Panc1 (cell line): ENCODE measurements at places on chromosomes 2 and 18.

- no peaks in the 10 kb centered on the region for H3K27me3 ChIP-seq
- no peak overlapping the region for H3K4me3 ChIP-seq
- no peaks in the 10 kb centered on the region for H3K36me3 ChIP-seq
Measured at GRCh38 chr2:19185086-19185485, 173.3 kb downstream of the OSR1 start.

DNA sequence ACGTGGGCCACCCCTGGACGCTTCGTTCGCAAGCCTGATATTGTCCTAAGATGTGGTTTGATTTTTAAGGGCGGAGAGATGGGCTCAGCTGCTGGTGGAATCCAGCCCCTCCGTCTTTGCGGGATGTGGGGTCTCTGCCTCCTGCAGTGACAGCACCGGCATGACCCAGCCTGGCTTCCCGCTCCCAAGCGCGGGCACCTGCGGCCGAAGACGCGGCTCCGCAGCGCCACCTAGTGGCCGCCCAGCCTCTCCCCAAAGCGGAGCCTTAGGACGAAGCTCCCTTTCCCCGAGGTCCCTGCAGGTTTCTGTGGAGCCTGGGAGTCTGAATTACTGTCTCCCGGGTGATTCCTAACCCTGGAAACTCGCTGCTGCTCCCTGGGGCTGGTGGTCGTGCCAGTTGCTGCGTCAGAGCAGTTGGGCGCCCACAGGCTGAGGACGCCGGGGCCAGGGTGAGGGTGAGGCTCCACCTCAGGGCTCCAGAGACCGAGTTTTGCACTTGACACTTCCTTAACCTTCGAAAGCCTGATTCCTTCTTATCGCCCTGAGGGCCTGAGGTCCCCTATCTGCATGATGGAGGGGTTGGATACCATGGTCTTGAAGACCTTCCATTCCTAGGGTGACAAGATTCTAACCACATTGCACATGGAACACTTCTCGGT lies 137.5 kb downstream of the TPO start:
- no peaks in the 10 kb centered on the region for H3K27me3 ChIP-seq
- peaks cover 27% of the 10 kb centered on the region for H3K4me1 ChIP-seq
- H3K4me3 ChIP-seq = no peak overlapping the region
- DNase-seq = no peak
- peak overlapping the region; percentile 83 for H3K27ac ChIP-seq
- H3K36me3 ChIP-seq = no peaks in the 10 kb centered on the region

- H3K27me3 ChIP-seq = no peaks in the 10 kb centered on the region
- no peak overlapping the region for H3K4me3 ChIP-seq
- no peak for DNase-seq
- H3K36me3 ChIP-seq = no peaks in the 10 kb centered on the region
- H3K4me1 ChIP-seq = no peaks in the 10 kb centered on the region
Measured at GRCh38 chr2:4992226-4992625, 700.0 kb upstream of the SOX11 start.

GRCh38 chr2:31275976-31276375 lies 42.0 kb downstream of the EHD3 start:
- no peaks in the 10 kb centered on the region for H3K36me3 ChIP-seq
- H3K4me1 ChIP-seq = no peaks in the 10 kb centered on the region
- H3K4me3 ChIP-seq = no peak overlapping the region
- H3K27me3 ChIP-seq = 0 out of 2 replicates have a peak, but pooled peaks cover 2% of the 10 kb centered on the region
- DNase-seq = no peak

- no peaks in the 10 kb centered on the region for H3K36me3 ChIP-seq
Measured at GRCh38 chr2:178899656-178900055, 92.4 kb upstream of the TTN start.

DNA sequence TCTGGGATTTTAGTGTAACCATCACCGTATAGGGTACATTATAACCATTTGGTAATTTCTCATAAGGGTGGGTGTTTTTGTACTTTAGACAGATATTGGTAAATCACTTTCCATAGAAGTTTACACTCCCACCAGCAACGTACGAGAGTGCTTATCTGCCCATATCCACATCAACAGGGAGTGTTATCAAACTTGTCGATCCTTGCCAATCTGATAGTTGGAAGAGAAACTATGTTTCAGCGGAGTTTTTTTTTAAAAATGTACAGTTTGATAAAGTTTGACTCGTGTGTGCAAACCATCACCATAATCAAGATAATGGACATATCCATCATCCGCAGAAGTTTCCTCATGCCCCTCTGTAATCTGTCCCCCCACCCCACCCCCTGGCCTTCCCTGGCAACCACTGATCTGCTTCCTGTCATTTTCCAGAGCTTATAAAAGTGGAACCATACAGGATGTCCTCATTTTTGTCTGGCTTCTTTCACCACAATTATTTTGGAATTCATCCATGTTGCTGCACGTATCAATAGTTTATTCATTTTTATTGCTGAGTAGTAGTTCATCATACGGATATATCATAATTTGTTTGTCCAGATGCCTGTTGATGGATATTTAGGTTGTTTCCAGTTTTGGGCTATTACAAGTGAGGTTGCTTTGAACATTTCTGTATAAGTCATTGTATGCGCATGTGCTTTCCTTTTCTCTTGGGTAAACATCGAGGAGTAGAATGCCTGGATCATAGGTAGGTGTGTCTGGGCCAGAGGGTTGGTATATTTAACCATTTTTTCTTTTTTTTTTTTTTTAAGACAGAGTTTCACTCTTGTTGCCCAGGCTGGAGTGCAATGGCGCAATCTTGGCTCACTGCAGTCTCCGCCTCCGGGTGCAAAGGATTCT lies 18.6 kb downstream of the GLI2 start:
- DNase-seq = no peak
- H3K27me3 ChIP-seq = no peaks in the 10 kb centered on the region
- H3K4me1 ChIP-seq = peaks cover 9% of the 10 kb centered on the region; the same call in 1 of the 2 replicates
- H3K4me3 ChIP-seq = no peak overlapping the region

DNA sequence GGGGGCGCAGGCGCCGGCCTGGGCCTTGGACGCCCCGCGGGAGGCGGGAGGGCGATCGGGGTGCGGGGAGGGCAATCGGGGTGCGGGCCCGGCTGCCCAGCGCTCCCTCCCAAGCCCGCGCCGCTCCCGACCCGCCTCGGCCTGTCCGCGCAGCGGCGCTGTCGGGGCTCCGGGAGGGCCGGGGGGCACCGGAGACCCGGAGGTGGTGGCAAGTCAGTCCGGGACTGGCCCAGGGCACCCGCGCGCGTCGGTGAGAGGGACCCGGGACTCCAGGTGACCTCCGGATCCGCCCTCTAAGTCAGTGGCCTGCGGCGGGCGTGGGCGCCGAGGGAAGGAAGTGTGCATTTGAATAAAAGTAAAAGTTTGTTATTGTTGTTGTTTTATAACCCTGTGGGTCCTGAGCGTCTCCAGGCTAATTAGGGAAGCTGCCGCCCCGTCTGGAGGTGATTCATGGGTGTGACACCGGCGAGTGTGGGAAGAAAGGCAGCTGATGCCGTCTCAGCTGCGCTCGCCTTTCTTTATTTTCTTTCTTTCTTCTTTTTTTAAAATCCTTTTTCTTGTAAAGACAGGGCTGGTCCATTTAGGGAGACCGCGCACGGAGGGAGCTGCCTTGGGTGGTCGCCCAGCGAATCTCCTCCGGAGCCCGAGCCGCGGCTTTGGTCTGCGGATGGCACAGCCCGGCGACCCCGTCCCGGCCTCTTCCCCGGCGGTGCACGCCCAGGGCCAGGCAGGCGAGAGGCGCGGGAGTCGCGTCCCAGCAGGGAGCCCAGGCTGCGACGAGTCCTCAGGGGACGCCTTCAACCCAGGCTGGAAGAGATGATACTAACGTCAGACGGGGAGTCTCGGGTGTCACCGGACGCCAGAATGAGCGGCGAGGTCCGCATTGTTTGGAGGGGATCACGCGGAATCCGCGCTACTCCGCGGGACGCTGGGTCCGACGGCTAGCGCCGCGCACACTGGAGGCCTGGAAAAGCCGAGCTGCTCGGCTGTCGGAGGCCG lies 627 bp upstream of the CRACDL start:
- H3K4me3 ChIP-seq = peak overlapping the region; percentile 32
- H3K27ac ChIP-seq = no peak overlapping the region
- H3K27me3 ChIP-seq = peaks cover 15% of the 10 kb centered on the region

- H3K27me3 ChIP-seq = peaks cover under 1% of the 10 kb centered on the region; the same call in 1 of the 2 replicates
- H3K4me3 ChIP-seq = no peak overlapping the region
- H3K36me3 ChIP-seq = no peaks in the 10 kb centered on the region
- no peak for DNase-seq
- H3K27ac ChIP-seq = no peak overlapping the region
Measured at GRCh38 chr2:98833172-98833916, 102.4 kb upstream of the MGAT4A start.

DNA sequence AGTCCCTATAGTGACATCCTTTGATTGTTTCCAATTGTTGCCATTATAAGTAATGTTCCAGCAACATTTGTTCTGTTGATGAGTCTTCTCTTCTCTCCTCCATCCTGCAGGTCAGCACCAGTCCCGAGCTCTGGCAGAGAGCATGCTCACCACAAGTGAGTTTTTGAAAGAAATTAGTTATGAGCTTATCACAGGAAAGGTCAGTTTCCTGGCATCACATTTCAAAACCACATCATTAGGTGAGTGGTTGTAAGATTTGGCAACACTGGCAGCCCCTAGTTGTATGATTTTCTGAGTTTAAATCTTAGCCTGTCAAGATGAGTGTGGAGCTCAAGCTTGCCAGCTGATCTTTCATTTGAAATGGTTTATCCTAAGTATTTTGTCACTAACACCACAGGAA lies 149.6 kb downstream of the ESCO1 start:
- no peak for DNase-seq
- H3K27ac ChIP-seq = no peak overlapping the region
- H3K4me3 ChIP-seq = no peak overlapping the region
- H3K36me3 ChIP-seq = no peaks in the 10 kb centered on the region
- no peaks in the 10 kb centered on the region for H3K27me3 ChIP-seq

DNA sequence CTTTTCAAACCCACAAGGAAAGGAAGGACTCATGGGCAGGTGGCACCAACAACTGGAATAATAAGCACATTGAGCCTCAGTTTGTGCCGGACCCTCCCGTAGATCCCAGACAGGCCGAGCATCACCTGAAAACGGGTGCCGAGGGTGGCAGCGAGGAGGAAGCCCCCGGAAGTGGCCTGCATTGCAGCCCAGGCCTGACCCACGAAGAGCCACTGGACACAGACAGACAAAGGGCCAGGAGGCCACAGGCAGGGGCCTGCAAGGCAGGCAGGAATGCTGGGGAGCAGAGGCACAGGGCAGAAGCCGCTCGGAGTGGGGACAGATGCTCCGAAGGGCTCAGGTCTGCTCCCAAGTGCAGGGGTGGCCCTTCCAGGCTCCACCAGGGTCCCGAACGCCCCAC lies 31.7 kb downstream of the MTERF4 start:
- H3K36me3 ChIP-seq = no peaks in the 10 kb centered on the region
- H3K27me3 ChIP-seq = no peaks in the 10 kb centered on the region
- DNase-seq = no peak
- H3K4me3 ChIP-seq = no peak overlapping the region
- no peaks in the 10 kb centered on the region for H3K4me1 ChIP-seq
- H3K27ac ChIP-seq = no peak overlapping the region

GRCh38 chr18:32998285-32998684 lies 225.5 kb upstream of the KLHL14 start:
- no peak overlapping the region for H3K27ac ChIP-seq
- H3K27me3 ChIP-seq = no peaks in the 10 kb centered on the region
- no peaks in the 10 kb centered on the region for H3K4me1 ChIP-seq
- no peak overlapping the region for H3K4me3 ChIP-seq

DNA sequence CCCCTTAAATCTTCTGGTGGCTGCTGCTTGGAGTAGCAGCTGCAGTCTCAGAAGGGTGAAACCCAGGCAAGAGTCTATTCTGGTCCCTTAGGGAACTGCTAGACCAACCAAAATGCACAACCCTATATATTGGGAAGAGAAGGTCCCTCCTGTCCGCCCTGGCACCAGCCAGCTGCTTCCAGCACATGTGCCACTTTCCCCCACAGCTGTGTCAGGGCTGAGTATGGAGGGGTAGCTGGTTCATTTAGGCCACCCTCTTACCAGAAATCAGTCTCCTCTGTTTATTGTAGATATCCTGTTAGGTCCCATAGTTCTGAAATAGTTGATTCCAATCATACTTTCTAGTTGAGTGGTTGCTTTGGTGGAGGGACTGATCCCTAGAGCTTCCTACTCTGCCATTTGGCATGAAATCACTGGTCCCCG lies 68.9 kb downstream of the BIRC6 start:
- H3K4me1 ChIP-seq = peaks cover 19% of the 10 kb centered on the region
- no peak overlapping the region for H3K4me3 ChIP-seq
- H3K27me3 ChIP-seq = no peaks in the 10 kb centered on the region
- no peak overlapping the region for H3K27ac ChIP-seq
- H3K36me3 ChIP-seq = no peaks in the 10 kb centered on the region

GRCh38 chr18:64752707-64753106 lies 603.8 kb upstream of the LINC00305 start:
- DNase-seq = no peak
- no peak overlapping the region for H3K27ac ChIP-seq
- no peak overlapping the region for H3K4me3 ChIP-seq
- H3K4me1 ChIP-seq = no peaks in the 10 kb centered on the region
- H3K36me3 ChIP-seq = no peaks in the 10 kb centered on the region

DNA sequence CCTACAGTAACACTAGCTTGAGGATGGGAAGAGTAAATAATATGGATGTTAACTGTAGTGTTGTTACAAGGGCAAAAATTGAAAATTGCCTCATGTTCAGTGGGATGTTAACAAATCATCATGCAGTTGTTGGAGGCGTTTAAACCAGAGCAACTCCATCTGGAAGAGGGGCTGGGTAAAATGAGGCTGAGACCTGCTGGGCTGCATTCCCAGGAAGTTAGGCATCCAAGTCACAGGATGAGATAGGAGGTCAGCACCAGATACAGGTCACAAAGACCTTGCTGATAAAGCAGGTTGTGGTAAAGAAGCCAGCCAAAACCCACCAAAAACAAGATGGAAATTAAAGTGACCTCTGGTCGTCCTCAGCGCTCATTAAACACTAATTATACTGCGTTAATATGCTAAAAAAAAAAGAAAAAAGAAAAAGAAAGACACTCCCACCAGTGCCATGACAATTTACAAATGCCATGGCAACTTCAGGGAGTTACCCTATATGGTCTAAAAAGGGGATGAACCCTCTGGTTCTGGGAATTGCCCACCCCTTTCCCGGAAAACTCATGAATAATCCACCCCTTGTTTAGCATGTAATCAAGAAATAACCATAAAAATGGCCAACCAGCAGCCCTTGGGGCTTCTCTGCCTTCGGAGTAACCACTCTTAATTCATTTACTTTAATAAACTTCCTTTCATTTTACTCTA lies 101.4 kb downstream of the MYO5B start:
- H3K4me1 ChIP-seq = no peaks in the 10 kb centered on the region
- no peak overlapping the region for H3K4me3 ChIP-seq
- H3K27me3 ChIP-seq = no peaks in the 10 kb centered on the region
- H3K27ac ChIP-seq = no peak overlapping the region
- no peak for DNase-seq

DNA sequence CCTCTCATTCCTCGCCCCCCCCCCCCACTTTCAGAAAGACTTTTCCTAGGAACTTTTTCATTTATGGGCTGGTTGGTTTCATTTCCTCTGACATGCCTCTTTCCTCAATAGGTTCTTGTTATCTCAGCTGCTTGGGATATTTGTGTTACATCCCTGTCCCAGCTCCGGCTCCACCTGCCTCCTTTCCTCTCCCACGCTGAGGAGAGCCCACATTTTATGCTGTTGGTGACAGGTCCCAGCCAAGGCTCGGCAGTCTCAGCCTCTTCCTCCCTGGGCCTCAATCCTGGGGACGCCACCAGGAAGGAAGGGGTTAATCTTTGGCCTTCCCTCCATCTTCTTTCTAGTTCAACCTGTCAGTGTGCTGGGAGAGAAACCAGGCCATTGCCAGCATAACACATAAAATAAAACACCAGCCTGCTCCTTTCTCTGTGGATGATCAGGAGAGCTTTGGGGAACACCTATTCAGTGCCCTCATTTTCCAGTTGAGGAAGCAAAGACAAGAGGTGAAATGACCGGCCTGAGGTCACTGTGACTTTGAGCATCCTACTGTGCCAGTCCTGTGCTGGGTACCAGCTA lies 216.9 kb upstream of the TNP1 start:
- H3K4me1 ChIP-seq = no peaks in the 10 kb centered on the region
- no peak overlapping the region for H3K4me3 ChIP-seq
- no peaks in the 10 kb centered on the region for H3K36me3 ChIP-seq
